ENCODE measurements at places on chromosomes 7 and 10. TPM values are rescaled to one million over a fixed set of nuclear protein-coding genes. Genes with fewer than 3 reads are reported as not detected.

Gene CDK1
- 1.9 TPM for total RNA-seq

Gene ANKMY2
- 10.6 TPM for total RNA-seq

- DNase-seq = no peak
These were observed 39.5 kb upstream of the OPN4 start for GRCh38 chr10:86614853-86615252.

Gene MBLAC1
- 1.3 TPM for total RNA-seq

GRCh38 chr10:127451628-127452027, 97.5 kb upstream of the NPS start:
- DNase-seq = no peak

Gene POLR2J2
- total RNA-seq = 7.0 TPM

GRCh38 chr10:5776881-5777197, 36.4 kb downstream of the GDI2 start:
- DNase-seq = no peak

Gene PILRA
- total RNA-seq = 17.2 TPM

Gene PLPP4
- not detected for total RNA-seq

Gene LIPJ
- 0.47 TPM for total RNA-seq

- DNase-seq = no peak
These were observed 104.5 kb downstream of the GALNT17 start for GRCh38 chr7:71236230-71237105.

Gene CYP26C1
- 0.36 TPM for total RNA-seq

- DNase-seq = no peak
These were observed 784 bp upstream of the SERPINE1 start for GRCh38 chr7:101125989-101126650.

DNA sequence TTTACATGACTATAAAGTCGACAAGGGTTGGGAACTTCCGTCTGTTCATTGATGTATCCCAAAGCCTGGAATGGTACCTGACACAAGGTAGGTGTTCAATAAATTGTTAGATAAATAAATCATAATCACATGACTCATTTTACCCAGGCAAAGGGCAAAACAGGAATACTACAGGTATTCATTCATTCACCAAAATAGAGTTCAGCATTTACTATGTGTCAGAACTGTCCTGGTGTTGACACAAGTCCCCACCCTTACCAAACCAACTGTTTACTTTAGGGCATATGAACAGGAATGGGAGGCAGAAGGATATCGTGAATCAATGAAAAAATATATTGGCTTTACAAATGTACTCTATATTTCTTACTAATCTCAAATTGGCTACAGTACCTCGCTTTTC, 666 bp upstream of the YAE1 start:
- DNase-seq = no peak

DNA sequence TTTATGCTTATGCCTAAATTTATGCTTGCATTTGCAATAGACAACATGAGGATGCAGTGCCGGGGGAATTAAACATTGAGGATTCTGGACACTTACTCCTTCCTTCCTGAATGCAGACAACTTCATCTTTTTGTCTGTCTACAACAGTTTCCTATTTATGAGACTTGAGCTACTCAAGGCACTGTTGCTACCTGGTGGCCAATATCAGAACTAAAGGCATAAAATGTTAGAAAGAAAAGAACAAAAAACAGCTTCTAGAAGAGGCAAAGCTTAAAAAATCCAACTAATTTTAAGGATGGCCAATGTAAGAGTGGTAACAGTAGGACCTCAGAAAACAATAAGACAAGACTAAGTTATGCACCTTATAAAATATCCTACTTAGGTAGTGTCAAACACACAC, 144.5 kb upstream of the PTN start:
- no peak for DNase-seq

DNA sequence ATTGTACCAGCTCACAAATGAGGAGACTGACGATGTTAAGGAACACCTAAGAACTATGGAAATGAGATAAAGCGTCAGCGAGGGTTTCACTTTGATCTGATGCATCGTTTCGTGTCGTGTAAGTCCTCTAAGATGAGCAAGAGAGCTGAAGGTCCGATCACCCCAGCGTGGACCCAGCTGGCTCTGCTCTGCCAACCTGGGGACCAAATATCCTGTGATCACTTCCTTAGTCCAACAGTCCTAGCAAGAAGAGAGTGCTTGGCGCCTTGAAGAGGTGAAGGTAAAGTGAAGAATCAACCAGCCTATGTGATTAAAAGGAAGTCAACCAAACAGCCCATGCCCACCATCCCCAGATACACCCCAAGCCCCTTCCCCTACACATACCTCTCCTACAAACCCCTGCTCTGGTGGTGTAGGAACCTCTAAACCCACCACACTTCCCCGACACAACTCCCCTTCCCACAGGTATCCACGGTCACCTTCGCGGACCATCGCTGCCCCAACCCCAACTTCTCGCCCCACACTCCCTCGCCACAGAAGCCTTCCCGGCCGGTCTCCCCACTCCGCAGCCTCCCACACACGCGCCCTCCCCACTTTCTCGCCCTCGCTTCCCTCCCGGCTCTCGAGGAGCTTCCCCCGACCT, 722 bp downstream of the UPF2 start:
- DNase-seq = no peak

DNA sequence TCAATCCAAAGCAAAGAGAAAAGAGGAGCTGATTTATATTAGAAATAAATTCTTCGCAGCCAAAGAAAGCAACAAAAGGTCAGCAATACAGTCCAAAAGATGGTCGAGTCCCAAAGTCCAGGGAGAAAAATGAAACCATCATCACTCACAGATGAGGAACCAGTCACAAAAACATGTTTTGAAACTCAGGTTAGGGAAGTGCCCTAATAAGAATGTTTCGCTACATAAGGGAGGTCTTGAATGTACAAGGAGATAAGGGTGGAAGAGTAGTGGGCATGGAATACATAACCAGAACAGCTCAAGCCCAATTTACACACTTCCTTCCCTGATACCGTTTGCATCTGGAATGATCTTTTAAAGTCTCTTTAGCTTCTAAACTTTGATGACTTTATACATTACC, 53.6 kb downstream of the VPS41 start:
- DNase-seq = no peak

DNA sequence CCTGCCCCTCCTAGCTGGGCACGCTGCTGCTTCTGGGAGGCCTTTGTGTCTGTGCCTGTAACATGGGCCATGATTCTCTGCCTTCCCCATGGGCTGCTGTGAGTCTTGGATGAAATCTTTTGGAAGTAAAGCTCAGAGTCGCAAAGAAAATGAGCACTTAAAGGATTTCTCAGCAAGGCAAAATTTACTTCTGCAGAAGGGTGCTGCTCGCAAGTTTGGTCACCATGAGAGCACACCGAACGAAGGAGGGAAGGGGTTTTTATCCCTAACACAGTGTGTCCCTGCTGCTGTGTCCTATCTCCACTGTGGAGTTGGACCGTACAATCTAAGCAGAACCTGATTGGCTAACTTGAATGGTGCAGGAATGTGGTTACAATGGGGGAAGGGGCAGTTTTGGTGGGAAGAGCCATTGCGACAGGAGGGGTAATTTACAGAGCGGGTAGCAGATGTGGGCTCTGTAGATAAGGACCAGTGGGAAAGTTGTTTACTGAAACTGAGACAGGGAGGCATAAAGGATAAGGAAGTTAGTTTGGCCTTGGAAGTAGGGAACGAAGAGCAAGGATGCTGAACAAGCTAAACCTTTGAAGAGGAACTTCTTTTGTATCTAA, 57.5 kb downstream of the FANK1 start:
- no peak for DNase-seq

GRCh38 chr7:129147731-129148130, 3.2 kb downstream of the TSPAN33 start:
- DNase-seq = no peak

- no peak for DNase-seq
These were observed 82.5 kb downstream of the COBL start for GRCh38 chr7:51234139-51234538.

Gene NOM1
- 47.1 TPM for total RNA-seq

Gene H2BK1
- total RNA-seq = not detected

DNA sequence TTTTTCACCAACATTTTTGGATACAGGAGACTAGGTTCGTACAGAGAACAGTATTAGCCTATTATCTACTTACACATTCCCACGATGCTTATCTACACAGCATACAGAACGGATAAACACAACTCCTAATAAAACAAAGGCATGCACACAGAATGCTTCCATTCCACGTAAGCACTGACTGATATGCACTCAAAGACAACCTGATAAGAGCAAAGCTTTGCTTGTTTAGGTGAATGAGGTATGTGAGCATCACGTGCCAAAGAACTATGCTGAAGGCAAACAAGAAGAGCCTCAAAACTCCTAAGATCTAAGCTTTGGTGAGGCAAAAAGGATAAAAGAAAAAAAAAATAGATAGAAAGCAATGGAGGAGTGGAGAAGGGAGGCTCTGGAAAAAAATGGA, 413.5 kb upstream of the LRRN3 start:
- DNase-seq = no peak

GRCh38 chr7:49821181-49821580, 47.7 kb downstream of the VWC2 start:
- DNase-seq = no peak

Gene HMX2
- total RNA-seq = not detected

DNA sequence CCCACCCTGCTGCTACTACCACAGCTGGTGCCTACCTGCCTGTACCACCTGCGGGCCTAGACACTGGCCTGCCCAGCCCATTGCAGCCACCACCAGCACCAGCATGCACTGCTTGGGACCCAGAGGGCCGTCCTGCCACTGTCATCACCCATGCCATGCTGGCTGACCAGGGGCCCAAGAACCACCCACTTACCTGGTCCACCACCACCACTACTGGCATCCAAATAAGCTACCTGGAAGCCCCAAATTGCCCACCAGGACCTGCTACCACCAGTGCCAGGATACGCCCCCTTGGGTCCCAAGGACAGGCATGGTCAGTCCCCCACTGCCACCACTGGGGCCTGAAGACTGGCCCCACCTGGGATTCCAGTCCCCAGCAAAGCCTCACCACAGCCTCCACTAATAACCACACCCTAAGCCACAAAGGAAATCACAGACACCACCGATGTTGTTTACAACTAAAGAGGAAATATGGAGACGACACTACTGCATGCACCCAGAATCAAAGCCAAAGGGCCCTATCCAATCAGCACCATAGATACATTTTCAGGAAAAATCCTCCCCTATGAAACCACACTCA, 70.5 kb upstream of the DIP2C start:
- no peak for DNase-seq

GRCh38 chr7:41029072-41029499, 673.8 kb downstream of the INHBA start:
- no peak for DNase-seq

Gene PIK3CG
- 15.6 TPM for total RNA-seq

- peak; percentile 44 for DNase-seq
These were observed 168.0 kb upstream of the RHEB start for GRCh38 chr7:151687523-151688235.

- no peak for DNase-seq
These were observed 52.4 kb upstream of the ADRB1 start for GRCh38 chr10:113991091-113991860.

Gene CNTNAP2
- total RNA-seq = 1.5 TPM

All from omental fat pad (tissue), 4 donors.